ENCODE measurements at places on chromosomes 7 and 10.

GRCh38 chr7:14850039-14850438, 52.5 kb downstream of the DGKB start:
- no peak for DNase-seq

DNA sequence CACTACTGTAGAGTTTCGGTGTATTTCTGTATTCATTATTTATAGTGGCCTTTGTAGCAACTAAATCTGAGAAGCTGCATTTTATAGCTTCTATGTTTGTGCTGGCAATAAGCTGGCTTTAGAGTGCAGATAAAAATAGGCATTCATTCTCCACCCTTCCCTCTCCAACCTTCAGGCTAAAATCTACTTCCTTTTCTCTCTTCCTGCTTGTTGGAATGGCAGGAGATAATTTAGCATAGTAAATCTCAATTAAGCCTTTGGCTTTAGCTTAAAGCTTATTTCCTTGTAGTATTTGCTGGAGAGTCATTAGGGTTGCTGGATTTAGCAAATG, 58.5 kb downstream of the CPVL start:
- no peak for DNase-seq

GRCh38 chr10:104350127-104350635, 3.5 kb upstream of the CFAP58 start:
- DNase-seq, result no peak

GRCh38 chr7:121753944-121754343, 119.0 kb upstream of the PTPRZ1 start:
- DNase-seq, result no peak
